ENCODE measurements at places on chromosomes 7 and 10.

DNA sequence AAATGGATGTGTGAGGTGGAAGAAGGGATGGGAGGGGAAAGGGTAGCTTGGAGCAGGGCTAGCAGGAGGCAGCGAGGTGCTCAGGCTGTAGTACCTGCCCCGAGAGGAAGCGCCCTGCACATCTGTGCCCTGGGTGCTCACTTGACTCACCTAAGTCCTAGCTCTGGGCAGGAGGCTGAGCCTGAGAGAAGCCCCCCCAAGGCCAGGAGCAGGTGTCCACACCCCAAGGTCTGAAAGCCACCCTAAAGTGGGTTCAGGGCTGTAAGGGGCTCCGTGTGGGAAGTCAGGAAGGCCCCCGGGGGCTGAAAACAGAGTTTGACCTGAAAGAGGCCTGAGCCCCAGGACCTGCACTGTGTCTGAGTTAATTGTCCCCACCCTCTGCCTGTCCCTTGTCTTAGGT, 95.8 kb upstream of the PODXL start:
- DNase-seq: no peak

- peak; percentile 48 for DNase-seq
These were observed 1.3 kb upstream of the GRK5 start for GRCh38 chr10:119205894-119206602.

DNA sequence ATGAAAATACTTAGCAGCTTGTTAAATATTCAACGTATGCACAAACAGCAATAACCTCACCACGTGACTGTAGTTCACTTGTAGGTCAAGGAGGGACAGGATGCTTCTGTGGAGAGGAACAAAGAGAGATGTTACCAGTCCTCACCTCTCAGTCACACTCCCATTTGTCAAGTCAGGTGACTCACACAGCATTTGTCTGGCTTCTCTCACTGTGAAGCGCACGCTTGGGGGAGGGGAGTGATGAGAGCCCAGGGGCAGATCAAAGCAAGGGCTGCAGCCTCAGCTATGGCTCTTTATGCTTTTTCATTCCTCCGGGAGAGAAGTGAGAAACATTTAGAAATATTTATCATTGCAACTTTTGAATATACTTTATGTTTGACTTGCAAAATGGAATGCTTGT, 2.9 kb upstream of the RBM20 start:
- no peak for DNase-seq

DNA sequence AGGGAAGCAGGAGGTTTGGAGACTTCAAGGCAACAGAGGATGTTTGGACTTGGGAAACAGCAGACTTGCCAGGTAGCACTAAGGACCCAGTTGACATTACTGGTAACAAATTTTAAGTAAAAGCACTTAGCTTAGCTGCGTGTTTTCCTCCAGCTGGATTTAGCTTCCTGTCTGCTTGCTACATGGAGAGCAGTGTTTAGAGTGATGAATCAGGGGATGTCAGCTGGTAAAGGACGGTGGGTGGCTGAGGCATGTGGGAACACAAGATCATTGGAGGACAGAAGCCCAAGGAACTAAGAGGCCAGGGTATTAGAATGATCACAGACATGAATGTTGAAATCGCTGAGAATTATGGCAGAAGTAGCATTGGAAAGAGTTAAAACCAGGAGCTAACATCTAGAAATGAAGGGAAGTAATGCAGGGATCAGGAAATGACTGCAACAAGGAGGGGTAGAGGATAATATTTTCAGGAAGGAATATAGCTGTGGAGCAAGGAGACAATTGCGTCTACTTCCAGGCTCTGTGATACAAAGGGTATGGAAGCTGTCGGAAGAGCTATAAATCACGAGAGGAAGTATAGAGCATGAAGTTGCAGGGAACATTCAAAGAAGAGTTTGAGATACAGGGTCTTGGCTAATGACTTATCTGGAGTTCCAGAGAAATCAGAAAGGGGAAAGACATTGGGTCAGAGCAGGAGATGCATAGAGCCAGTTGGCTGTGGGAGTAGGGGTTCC, 34.4 kb downstream of the CALD1 start:
- DNase-seq: peak; percentile 30

DNA sequence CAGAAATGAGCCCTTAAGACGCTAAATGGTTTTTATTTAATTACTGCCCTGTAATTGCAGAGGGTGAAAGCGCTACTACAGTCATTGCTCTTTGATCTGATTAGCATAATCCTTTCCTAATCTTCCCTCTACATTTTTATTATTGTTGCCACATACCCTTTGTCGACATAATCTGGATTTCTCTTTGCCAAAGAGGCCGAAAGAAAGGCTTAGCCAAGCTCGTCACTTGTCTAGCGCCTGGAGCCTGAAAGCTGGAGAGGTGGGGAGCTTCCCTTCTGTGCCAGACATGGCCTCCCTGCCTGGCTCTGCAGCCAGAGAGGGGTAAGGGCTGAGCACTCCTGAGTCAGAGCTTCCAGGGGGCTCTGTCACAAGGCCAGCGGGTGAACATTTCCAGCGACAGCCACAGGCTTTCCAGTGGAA, 145.9 kb downstream of the PRKAG2 start:
- no peak for DNase-seq

DNA sequence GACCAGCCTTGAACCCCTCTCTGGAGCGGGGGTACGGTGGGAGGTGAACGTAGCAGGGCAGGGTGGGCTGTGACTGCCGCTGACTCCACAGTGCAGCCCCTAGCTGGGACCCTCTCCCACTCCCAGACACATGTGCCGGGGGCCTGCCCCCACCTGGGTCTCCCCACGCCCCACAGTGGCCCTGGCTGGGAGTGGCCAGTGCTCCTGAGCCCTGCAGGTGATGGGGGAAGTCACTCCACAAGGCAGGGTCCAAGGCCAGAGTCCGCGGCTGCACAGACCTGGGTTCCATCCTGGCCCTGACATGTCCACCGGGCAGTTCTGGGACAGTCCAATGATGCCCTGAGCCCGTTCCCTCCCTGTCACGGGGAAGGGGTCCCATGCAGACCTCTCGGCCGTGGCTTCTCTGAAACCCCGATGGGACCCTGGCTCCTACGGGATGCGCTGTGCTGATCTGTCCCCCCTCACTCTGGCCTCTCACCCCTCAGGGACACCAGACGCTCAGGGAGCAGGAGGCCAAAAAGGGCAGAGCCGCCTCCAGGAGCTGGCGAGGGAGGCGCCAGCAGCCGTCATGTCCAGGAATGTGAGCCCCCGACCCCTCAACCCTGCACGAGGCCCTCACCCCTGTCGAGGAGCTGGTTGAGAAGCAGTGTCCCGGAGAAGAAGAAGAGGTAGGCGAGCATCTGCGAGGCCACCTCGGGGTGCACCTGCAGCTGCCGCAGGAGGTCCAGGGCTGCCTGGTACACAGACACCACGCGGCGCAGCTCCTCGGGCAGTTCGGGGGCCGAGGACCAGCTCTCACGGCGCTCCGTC, 40.4 kb downstream of the AP5Z1 start:
- DNase-seq: no peak

DNA sequence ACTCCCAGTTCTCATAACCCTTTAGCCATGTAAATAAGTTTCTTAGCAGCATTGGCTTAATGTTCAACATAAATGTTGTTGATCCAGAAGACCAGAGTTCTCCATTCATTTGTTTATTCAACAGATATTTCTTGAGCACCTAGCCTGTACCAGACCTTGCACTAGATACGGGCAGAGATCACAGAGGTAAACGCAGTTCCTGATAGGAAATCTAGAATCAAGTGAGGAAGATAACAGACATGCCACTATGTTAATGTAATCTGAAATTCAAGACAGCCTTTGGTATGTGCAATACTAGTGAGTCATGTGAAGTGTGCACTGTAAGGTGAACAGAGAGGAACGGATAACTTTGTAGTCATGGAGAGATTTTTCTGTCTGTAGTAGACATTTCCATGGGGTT, 3.0 kb downstream of the BUB3 start:
- no peak for DNase-seq

- no peak for DNase-seq
These were observed 145.7 kb upstream of the CHST15 start for GRCh38 chr10:124239134-124239533.

DNA sequence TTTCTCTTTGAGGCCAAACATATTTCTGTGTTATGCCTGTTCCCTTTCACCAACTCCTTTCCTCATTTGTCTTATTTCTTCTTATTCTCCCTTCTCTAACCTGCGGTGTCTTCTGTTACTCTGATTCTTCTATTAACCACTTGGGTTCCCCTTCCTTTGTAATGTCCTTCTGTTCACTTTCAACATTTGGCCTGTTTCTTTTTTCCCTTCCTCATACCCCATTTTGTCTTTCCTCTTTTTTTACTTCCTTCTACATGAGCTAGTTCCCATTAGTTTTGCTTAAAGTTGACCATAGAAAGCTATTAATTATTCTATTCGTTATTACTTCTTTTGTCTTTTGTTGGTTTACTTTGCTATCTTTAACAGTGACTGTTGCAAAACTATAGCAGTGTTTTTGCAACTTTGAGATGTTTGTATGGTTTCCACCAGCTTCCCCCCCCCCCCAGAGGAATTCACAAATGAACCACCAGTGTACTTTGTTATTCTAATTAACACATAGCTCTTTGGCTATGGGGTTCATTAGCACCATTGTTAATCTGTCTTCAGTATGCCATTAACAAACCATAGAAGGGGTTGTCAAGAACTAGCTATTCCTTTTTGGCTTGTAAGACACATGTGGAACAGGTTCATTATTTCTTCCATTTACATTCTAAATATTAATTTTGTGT, 2.9 kb downstream of the LRGUK start:
- no peak for DNase-seq

- DNase-seq: no peak
These were observed 125.7 kb upstream of the NEBL start for GRCh38 chr10:21022821-21023220.

DNA sequence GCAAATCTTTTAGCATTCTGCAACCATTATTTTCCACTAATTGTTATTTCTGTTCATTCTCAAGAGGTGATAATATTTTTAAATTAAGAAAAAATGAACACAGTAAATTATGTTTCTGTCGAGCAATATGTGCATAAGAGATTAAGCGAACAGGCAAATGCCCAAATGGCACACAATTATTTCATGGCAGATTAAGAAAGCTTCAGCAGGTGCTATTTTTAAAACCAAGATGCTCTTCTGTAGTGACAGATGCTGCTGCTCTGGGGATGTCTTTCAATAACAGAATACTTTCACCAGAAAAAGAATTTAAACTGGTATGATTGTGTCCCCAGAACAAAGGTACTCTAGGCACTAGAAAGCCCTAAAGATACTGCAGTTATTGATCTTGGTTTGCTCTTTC, 412.7 kb upstream of the SORCS1 start:
- DNase-seq: peak; percentile 7

DNA sequence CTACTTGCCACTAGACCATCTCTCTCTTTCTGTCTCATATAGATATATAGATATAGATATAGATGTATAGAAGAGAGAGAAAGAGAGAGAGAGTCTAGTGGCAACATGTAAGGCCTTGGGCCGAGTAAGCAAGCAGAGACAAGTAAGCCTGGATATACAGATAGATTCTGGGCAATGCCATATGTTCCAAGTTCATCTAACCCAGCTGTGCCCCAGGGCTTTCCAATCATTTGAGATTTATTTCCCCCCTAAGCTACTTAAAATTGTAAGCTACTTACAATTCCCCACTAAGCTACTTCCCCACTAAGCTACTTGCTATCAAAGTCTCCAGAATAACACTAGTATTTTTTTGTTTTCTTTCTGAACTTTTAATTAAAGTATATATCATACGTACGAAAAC, 1094.1 kb downstream of the DNAJB9 start:
- no peak for DNase-seq

- no peak for DNase-seq
These were observed 40.7 kb downstream of the MRPL32 start for GRCh38 chr7:42972699-42973500.

DNA sequence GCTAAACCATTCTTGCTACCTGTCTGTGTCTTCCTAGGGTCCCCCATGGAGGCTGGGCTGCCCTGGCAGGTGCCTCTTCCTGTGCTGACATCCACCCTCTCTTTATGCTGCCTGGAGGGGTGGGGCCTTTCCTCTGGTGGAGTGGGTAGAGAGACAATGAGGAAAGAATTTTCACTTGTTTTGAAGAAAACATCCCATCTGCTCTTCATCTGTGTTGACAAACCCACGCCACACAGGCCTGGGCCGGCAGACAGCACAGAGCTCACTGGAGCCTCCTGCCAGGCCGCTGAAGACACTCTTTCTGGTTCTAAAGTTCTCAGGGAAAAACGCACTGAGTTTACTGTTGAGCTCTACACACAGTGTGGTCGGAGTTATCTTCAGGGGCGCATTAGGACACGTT, 328.2 kb downstream of the GLRX3 start:
- DNase-seq: no peak

DNA sequence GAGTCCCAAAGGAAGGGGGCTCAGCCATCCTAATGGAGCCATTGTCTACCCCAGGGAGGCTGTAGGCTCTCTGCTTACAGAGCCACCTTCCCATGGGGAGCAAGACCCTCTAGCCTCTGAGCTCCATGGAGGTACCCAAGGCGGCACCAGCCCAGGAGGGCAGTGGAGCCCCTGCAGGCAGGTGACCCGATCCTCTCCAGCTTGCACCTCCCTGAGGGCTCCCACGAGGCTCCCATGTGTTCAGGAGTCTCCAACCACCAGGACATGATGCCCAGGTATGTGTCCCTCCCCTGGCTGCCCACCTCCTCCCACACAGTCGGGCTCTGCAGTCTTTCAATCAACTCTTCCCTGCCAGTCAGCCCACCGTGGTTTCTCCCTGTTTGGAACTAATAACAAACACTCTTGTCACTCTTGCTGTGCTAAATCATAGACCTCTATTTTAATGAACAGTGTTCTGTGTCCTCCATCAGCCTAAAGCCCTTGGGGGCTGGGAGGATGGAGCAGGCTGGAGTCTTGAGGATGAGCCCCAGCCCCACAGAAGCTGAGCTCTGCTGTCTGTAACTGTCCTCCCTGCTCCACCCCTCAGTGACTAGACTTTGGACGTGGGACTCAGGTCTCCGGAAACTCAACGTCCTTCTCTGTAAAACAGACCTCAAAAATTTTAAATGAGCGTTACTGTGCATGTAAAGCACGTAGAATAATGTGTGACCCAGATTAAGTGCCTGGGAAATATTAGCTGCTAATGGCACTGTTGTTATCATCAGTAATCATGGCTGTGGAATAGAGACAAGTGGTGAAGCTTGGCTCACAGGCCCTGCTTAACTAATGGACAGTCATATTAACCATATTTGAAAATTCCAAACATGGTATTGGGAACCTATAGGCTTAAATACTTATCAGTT, 298.9 kb downstream of the WDR37 start:
- DNase-seq: no peak
